ENCODE measurements at places on chromosomes 12 and 14.

DNA sequence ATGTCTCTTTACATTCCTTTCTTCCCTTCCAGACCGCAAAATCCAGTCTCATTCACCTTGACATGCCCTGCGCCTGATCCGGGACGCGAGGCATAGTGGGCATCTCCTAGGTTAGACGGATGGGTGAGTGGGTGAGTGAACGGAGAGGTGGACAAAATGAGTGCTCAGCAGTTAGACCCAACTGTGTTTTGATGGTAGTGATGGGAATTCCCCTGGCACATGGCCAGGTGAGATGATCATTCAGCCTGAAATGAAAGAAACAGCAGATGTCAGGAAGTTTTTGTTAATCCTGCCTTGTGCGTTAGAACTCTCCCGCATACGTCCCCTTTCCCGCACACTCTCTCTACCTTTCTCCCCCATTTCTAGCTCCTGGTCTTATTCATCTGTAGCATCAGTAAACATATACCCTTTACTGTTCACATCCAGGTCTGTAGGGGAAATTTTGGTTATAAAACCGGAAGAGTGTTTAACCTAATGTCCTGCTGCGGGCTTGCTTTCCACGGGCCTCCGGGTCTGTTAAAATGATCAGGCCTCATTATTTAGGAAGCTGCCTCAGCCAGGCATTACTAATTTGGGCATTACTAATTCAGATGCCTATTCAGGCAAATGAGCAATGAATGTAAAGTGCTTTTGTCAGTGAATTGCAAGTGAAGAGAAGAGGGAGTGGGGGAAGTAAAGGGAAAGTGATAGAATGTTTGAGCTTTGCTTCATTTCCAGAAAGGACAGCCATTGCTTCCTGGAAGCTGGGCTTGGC lies 172.8 kb downstream of the ETV6 start:
- DNase-seq, result no peak

DNA sequence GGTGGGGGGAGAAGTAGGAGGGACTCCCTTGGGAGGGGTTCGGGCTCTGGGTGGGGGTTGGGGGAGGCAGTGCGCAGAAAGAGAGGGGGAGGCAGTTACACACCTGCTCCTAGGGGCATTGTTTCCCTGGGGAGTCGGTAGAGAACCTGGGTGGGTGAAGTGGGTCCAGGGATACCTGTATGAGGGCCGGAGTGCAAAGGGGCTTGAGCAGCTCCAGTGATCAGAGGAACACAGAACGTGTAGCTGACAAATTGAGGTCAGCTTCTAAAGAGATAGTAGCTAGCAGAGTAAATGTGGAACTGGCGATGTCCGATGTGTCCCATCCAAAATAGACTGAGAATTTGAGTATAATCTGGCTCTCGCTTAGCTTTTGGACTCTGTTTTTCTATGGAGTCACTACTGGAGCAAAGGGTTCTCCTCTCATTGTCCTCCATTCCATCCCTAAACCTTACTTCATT lies 502 bp downstream of the SMARCD1 start:
- DNase-seq, result no peak

GRCh38 chr12:16833376-16834015 lies 227.5 kb upstream of the LMO3 start:
- DNase-seq, result no peak

DNA sequence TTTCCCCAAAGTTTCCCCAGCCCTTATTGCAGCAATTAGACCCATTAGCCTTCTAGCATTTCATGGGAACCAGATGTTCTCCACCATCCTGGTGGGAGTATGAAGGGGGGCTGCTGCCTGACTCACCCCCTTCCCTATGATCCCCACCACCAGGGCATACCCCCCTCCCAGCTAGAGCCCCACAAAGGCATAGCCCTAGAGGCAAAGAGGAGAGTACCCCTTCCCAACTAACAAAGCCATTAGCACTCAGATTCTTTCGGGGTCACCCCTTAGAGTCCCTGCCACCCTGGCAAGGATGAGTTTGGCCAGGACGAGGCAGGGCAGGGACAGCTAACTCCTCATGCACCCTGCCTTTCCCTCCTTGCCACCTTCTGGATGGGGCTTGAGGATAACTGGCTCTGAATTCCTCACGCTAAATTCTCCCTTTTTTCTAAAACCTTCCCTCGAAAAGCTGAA lies 9.2 kb downstream of the RARG start:
- no peak for DNase-seq

GRCh38 chr14:94376108-94376975 lies 12.1 kb downstream of the SERPINA1 start:
- no peak for DNase-seq

GRCh38 chr12:105334582-105334981 lies 4.1 kb downstream of the C12orf75 start:
- no peak for DNase-seq

- no peak for DNase-seq
Measured at GRCh38 chr12:79858518-79858917, 76.4 kb downstream of the PPP1R12A start.

DNA sequence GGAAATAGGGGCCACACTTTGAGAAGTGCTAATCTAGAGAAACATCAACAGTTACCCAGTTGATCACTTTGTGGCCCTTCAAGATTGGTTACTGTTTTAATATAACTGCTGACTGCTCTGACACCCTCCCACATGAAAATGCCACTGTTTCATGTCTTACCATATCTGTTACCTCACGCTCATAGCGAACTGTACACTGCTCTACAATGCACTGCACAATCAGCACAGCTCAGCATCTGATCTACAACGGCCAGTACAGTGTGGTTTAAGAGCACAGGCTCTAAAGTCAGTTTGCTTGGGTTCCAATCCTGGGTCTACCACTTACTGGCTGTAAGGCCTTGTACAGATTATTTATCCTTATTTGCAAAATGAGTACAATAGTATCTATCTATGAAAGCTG lies 39.1 kb downstream of the SPPL3 start:
- DNase-seq, result no peak

GRCh38 chr14:34262127-34262910 lies 199.7 kb downstream of the SPTSSA start:
- DNase-seq, result no peak

DNA sequence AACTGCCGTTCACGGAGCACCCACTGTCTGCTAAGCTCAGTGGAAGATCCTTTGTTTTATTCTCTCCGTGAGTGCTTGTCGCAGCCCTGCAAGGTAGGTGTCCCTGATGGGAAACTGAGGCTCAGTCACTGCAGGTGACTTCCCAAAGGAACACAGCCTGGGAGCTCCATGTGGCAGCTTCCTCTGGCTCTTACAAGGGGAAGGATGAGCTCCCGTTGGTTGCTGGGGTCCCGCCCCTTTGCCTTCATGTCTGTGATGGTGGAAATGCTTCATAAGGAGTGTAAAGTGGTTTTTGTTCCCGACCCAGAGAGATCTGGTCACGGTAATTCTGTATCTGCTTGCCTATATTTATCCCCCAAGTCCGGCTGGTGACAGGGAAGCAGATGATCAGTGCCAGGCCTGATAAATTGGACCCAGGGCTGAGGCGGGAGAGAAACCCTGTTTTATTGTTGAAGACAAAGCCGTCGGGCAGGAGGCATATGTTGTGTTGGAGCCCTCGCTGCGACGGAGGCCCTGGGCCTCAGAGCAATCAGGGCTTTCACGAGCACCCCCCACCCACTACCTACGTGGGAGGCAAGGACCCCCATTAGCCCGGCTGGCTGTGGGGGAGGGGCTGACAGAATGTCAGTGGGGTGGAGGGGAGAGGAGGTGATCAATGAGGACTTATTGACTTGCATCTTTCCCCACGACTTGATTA lies 91.9 kb downstream of the KIF26A start:
- DNase-seq, result no peak

- DNase-seq, result no peak
Measured at GRCh38 chr12:113261847-113262470, 40.7 kb downstream of the TPCN1 start.

GRCh38 chr14:24556756-24557155 lies 19.3 kb downstream of the CTSG start:
- DNase-seq, result no peak

DNA sequence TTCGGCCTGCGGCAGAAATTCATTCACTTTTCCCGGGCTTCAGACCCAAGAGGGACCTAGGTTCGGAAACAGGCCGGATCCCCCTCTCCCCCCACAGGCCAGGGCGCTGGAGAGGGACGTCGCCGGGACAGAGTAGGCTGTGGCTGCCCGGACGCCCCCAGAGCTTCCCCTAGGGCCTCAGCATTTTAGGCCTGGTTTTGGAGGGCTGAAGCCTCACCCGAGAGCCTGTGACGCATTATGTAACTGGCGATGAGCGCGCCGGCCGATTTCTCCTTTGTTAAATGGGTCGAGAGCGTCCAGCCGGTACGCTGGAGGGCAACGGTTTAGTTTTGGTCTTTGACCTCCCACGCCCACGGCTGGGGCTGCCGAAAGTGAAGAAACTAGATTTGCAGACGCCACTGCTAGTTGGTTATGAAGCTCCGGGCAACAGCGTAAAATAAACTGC lies 657 bp downstream of the PEBP1 start:
- DNase-seq, result no peak

DNA sequence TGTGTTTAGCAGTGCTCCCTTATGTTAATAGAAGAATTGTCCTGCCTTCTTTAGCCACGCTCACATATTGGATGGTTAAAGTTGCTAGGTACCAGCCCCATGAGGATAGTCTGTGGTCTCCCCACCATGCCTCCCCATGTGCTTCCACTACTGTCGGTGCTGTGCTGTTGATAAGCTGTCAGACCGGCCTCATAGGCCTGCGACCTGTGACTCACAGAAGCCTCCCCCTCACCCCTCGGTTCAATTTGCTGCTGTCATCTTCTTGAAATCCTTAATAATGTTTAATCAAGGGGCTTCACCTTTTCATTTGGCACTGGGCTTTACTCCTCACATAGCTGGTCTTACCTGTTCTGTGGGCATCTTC lies 227.2 kb downstream of the NPAS3 start:
- DNase-seq, result no peak

GRCh38 chr14:95536036-95536593 lies 1.3 kb downstream of the GLRX5 start:
- no peak for DNase-seq

DNA sequence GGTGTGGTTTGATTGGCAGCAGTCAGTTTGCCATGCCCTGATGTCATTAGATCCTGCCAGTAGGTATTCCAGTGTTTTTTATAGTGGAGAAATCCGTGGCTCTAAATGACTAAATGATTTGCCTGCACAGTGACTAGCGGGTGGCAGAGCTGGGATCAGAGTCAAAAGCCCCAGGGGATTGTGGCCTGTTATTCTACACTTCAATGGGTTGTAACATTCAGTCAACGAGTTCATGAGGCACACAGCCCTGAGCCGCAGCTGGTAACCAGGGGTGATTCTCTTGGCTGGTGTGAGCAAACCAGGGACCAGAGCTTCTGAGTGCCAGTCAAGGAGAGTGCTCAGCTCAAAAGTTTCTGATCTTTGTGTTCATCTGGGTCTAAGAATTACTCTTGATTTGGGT lies 1.8 kb downstream of the MYH6 start:
- DNase-seq, result no peak

GRCh38 chr14:23521785-23522640 lies 29.6 kb downstream of the ZFHX2 start:
- no peak for DNase-seq

GRCh38 chr14:74945261-74945851 lies 10.0 kb downstream of the PGF start:
- no peak for DNase-seq

GRCh38 chr12:13713556-13714410 lies 267.6 kb downstream of the GRIN2B start:
- no peak for DNase-seq

DNA sequence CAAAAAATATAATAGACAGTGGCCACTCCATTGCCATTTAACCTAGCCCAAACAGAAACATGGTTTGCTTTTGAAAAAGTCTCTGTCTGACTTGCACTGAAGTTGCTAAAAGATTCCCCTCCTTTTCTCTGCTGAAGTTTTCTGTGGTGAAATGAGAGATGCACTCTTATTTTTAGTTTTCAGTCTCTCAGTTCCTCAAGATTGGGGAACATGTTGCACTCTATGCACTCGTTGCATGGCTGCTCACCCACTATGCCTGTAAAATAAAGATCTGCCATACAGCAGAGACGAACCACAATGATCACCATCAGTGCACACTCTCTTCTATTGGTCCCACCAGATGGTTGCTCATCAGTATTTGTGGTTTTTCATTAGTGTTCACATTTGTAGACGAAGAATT lies 13.1 kb upstream of the DAAM1 start:
- no peak for DNase-seq

DNA sequence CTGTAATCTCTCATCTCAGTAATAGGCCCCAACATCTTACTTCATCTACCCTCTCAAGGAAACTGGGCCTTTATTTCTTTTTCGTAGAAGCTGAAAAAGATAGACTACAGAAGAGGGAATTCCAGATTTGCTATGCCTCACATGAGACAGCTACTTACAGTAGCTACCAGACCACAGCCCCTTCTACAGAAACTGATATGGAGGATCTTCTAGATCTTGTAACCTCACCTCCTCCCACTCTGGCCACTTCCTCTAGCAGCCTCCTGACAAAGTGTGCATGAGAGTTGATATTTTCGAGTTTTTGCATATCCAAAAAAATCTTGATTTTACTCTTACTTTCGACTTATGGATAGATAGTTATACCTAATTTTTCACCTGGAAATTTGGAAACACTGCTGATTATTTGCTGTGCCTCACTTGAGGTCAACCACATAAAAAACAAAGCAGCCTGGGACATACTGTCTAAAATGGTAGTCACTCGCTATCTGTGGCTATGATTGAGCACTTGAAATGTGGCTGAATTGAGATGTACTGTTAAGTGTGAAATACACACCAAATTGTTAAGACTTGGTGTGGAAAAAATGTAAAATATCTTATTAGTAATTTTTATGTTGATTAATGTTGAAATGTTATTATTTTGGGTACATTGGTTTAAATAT lies 86.3 kb upstream of the NID2 start:
- no peak for DNase-seq

DNA sequence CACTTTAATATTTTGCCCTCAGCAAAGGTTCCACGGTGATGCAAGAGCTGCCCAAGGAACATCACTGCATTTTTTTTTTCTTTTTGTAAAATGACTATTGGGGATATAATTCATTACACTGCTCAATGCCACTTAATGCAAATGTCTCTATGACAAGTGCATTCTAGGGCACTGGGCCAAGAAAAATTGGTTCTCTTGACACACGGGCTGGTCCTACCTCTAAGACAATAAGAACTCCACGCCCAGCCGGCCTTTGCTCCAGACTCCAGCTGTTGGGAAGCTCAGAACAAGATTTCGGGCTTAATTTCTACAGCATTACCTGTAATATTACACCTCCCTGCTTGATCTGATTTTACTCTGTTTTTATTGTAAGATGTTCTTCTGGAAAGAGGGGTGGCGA lies 48.8 kb upstream of the VRK1 start:
- DNase-seq, result no peak

- peak; percentile 20 for DNase-seq
Measured at GRCh38 chr12:122471324-122472226, 29.2 kb downstream of the ZCCHC8 start.

GRCh38 chr12:54074308-54074707 lies 20.7 kb downstream of the HOXC4 start:
- no peak for DNase-seq

DNA sequence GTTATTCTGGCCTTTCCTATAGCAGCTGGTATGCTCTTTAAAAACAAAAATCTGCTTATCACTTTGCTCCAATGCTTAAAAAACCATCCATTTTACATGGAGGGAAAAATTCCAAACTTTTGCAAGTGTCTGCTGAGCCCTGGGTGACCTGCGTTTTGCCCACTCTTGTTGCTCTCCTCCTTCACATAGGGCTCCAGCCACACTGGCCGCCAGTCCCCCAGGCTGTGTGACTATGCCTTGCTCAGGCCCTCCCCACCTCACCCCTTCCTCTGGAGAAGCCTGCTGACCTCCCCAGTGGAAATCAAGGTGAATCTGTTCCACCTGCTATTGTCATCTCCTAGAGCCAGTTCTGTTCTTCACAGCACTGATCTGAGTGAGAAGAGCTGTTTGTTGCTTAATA lies 126.9 kb downstream of the SLC25A47 start:
- no peak for DNase-seq

- DNase-seq, result no peak
Measured at GRCh38 chr14:54002653-54003052, 46.0 kb upstream of the BMP4 start.
